ENCODE measurements at places on chromosomes 2 and 18.

GRCh38 chr2:71617266-71617665, 163.9 kb downstream of the DYSF start:
- no peak for DNase-seq

DNA sequence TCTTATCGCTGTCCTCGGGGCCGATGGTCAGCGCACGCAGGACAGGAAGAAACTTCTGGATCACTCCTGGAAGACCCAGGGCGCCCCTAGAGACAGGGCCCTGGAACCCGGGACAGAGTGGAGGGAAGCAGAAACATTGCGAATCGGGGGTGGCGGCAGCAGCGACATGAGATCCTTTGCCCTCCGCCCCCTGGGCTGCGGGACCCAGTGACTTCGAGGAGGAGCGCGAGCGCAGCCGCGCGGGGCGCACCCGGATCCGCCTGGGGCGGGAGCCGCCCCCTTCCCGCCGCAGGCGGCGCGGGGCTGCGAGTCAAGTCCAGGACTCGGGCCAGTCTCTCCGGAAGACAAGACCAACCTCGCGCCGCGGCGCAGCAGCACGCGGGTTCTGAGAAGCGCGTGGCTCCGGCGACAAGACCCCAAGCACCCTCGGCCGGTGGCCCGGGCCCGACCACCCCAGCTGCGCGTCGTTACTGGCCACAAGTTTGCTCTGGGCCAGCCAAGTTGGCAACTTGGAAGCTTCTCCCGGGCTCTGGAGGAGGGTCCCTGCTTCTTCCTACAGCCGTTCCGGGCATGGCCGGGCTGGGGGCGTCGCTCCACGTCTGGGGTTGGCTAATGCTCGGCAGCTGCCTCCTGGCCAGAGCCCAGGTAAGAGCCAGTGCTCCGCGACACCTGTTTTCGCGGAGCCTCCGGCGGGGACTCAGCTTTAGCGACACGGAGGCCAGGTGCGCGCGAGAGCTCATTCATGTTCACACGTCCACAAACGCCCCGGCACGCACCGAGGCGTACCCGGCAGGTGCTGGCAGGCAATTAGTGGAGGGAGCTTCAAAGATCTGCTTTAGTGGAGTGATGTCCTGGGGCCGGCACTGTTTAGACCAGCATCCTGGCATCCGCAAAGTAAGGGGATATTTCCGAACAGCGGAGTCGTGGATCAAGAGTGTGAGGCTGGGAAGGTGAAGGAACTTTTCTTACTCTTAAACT, at the start of gene PTH2R:
Gene PTH2R (plus strand): TSS at position 319 of the 978 bp plus-strand sequence. CDS start 252 bp downstream, at position 571.
- no peak for DNase-seq

GRCh38 chr2:28602751-28603639, 107.1 kb downstream of the PLB1 start:
- DNase-seq, result no peak

DNA sequence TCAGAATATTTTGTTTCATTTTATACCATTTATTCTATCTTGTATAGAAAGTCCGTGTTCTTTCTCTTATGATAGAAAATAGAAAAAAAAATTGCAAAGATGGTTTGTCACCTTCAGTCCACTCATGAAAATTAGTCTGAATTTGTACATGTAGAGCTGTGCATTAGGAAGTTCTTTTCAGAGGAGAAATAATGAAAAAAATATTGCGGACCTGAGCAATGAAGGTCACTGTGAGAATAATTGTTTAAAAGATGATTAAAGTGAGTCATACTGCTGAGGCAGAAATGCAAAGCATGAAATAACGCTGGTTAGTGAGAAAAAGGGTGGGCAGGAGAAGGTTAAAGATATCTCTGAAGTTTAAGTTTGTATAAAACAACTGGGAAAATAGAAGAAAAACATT, 431.1 kb downstream of the TMX3 start:
- DNase-seq, result no peak

GRCh38 chr18:217532-218336, 50.1 kb downstream of the THOC1 start:
- no peak for DNase-seq

DNA sequence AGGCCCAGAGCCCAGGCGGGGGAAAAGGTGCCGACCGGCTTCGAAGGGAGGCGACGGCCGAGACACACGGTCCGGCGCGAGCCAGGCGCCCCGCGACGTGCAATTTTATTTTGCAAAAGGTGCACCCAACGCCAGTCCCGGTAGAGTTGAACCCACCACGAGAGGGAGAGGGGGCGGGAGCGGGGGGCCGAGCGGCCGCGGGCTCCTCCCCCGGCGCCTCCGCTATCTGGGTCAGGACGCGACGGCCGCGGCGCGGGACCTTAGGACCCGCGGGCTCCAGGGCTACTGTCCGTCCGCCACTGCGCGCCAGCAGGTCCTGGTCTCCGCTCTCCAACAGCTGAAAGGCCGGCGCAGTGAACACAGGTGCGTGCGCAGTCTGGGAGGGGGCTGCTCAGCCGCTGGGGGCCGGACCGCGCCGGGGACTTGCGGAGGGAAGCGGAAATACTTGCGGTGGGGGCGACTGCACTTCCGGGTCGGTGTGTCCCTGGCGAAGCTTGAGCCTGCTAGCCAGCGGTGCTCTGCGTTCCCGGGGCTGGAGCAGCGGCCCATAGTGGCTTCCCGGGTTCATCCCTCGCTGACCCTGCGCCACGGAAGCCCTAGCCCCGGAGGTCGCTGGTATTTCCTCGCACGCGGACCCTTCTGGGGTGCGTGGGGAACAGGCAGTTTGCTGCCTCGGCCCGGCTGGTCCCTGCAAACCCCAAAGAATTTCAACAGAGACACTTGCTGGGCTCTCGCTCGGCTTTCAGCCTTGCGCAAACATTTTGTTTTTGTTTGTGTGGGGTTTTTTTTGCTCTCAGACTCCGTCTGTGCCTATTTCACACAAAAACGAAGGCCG, at the start of gene RMDN2:
Gene RMDN2 (plus strand): TSS at position 225 of the 835 bp plus-strand sequence. CDS start 3,991 bp downstream, outside the sequence.
- peak; percentile 84 for DNase-seq
